ENCODE measurements at places on chromosomes 1 and 21. TPM values are rescaled to one million over a fixed set of nuclear protein-coding genes. Genes with fewer than 3 reads are reported as not detected.

DNA sequence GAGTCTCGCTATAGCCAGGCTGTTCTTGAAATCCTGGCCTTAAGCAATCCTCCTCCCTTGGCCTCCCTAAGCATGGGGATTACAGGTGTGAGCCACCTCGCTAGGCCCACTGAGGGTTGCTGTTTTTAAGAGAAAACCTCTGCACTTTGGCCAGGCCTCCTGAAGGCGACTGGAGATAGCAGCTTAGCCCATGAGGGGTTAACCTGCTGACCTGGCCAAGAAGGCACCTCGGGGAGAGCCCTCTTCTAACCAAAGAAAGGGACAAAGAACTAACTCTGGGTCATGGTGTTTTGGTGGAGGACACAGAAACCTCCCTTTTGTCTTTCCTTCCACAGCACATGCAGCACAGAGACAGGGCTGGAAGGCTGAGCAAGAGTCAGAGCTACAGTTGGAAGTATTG, 17.7 kb upstream of the KNCN start:
- no peak for DNase-seq

- peak; percentile 87 for DNase-seq
Measured at GRCh38 chr1:14923727-14924452, 229.7 kb upstream of the TMEM51 start.

GCSAML gene
- 0.18 TPM for total RNA-seq

DNA sequence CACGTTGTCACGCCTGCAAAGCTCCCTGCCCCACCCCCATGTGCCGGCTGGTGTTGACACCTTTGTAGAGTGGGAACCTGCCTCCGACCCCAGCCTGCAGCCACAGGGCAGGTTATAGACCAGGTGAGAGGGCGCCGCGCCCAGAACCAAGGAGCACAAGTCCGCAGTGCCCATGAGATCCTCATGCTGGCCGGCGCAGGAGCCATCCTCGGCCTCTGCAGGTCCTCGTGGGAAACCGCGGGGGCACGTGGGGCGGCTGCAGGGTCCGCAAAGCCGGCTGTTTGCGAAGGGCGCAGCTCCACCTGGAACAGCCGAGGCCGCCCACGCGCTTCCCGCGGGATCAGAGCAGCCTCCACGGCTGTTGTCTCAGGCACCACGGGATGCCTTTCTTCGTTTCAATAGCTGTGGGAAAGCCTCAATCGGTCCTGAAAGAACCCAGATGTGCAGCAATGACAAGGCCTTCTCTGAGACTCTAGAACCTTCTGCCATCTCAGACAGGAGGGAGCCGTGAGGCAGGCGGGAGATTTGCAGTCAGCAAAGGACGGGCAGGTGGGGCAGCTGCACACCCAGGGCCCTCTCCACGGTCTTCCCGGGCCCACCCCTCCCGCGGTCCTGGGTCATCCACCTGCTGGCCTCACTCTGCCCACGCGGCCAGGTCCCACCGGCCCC, 29.9 kb downstream of the POFUT2 start:
- no peak for DNase-seq

- no peak for DNase-seq
Measured at GRCh38 chr1:85225624-85226380, 25.0 kb upstream of the SYDE2 start.

DNA sequence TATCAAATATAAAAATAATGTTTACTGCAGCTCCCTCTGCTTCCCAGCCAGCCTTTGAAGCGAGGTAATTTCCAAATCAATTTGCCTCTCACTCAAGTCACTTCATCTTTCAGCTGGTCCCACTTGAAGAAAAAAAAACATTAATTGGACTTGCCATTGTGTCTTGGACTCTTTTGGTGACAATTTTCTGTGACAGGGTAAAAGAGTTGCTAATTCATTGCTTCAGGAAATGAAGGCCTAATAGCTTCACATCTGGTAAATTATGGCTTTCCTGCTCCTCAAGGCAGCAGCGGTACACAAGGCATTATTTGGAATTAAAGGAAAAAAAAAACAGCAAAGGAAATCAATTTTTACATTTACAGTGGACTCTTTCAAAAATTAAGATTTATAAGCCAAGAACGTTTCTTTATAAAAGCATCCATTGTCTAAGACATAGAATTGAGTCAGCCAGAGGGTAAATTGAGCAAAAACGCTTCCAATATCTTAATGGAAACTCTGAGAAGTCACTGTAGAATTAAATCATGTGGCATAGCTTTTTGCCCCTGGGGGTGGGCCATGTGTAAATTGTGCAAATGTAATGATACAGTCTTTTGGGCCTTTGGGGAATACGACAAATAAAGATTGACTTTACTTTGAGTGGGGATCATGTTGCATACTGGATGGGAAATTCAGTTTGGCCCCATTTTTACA, 102.5 kb downstream of the LYPLAL1 start:
- DNase-seq = no peak

ZNF695 gene
- total RNA-seq = not detected

FCER1A gene
- 5.2 TPM for total RNA-seq

DNA sequence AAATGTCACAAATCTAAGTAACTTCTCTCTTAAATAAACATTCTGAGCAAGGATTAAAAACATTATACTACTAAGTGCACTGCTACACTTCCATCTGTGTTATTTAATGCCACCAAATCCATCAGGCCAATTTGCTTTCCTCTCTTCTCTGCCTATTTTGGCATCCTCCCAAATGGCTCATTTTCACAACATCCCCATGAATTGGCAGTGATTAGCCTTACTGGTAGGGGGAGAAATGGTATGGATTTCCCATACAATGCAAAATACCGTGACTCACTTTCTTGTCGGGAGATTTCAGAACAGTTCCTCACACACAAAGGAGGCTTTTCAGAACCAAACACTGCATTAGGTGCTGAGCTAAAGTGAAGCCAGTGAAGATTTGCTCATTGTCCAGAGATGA, 195.7 kb downstream of the MIS18A start:
- DNase-seq = no peak

GRCh38 chr1:235834620-235835019, 32.1 kb downstream of the LYST start:
- DNase-seq = no peak

S100A7A gene
- not detected for total RNA-seq

DNA sequence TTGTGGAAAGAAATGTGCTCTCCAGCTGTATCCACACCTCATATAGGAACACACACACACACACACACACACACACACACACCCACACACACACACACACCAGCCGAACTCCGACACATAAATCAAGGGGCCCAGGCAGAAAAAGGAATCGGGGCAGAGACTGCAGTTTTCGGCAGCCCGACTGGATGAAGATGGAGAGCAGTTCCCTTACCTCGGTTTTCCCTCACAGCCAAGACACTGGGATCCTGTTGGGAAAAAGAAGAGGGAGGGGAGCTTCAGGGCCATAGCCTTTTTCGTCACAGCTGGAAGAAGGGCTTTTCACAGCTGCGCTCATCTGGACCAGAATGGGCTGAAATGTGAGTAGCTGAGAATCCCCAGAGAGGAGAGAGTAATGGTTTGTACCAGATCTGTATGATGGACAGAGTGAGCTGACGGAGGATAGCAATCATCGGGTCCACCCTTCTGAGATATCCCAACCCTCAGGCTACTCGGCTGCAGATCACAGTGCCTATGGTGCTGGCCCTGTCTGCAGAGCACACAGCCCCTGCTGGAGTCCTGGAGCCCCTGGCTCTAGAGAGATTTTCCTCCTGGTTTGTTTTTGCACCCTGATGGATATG, 37.7 kb downstream of the PIK3C2B start:
- peak; percentile 81 for DNase-seq

SLC39A1 gene
- total RNA-seq = 80.6 TPM

DNA sequence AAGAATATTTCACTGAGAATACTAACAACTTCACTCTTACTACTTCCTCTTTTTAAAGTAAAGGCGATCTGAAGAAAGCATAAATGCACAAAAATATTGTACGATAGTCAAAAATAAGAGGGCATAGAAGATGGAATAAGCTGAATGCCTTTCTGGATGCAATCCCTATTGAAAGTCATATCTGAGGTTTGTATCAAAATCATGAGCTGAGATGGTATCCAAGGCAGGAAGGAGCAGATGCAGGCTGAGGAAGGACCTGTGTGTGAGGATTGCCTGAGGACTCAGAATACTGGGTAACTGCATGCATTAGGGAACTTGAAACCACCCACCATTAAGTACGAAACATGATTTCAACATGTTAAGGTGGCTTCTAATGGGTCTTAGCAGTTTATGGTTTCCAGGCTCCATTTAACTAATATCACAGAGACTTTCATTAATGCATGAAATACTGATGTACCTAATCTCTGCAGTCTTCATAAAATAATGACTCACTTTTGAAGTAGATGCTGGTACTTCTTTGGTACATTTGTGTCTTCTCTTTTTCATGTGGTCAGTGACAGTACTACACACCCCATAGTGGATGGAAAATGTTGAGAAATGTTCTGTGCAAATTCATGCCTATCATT, 29.6 kb upstream of the RGS1 start:
- DNase-seq = no peak

GRCh38 chr1:54007613-54008012, 10.4 kb downstream of the LDLRAD1 start:
- no peak for DNase-seq

DNA sequence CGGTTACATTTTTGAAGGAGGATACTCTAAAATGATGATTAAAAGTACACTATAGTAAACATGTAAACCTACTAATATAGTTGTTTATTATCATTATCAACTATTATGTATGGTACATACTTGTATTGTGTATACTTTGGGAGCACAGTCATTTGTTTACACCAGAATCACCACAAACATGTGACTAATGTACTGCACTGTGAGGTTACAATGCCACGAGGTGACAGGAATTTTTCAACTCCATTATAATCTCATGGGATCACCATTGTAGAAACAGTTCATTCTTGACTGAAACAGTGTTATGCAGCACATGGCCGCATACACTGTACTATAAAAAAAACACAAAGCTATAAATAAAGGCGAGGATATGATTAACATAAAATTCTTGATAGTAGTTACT, 44.3 kb downstream of the GPATCH2 start:
- no peak for DNase-seq

DNA sequence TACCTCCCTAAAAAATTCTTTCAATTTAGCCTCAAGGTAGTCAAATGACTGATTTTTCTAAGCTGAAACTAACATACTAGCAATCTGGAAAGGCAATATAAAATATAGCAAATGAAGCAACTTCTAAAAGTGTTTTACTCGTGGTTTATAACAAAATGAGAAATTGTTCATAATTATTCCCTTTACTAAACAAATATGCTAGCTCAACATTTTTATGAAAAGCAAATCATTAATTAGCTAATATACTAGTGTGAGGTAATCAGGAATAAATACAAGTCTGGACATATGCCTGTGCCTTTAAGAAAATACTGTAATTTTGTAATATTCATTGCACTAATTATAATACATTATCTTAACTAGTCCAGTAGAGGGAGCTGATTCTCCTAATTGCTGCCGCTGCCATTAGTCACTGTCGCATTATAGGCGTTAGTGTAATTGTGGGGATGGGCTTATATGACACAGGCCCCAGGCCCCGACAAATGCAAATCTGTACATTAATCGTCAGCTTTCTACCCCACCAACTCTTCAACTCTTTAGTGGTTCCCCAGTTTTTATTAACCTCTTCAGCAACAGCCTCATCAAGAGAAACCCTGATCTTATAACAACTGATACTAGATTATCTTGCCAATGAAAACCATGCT, 160.9 kb downstream of the GABPA start:
- DNase-seq = no peak

GRCh38 chr1:89911191-89911991, 83.5 kb upstream of the ZNF326 start:
- DNase-seq = no peak

CACNA1S gene
- total RNA-seq = not detected

IFNAR2 gene
- 14.3 TPM for total RNA-seq

KRTAP19-3 gene
- not detected for total RNA-seq

PLEKHA6 gene
- total RNA-seq = 97.9 TPM

- DNase-seq = peak; percentile 82
Measured at GRCh38 chr1:160837558-160838205, 25.0 kb downstream of the CD244 start.

GRCh38 chr1:213291526-213291925, 240.5 kb downstream of the RPS6KC1 start:
- no peak for DNase-seq

DNA sequence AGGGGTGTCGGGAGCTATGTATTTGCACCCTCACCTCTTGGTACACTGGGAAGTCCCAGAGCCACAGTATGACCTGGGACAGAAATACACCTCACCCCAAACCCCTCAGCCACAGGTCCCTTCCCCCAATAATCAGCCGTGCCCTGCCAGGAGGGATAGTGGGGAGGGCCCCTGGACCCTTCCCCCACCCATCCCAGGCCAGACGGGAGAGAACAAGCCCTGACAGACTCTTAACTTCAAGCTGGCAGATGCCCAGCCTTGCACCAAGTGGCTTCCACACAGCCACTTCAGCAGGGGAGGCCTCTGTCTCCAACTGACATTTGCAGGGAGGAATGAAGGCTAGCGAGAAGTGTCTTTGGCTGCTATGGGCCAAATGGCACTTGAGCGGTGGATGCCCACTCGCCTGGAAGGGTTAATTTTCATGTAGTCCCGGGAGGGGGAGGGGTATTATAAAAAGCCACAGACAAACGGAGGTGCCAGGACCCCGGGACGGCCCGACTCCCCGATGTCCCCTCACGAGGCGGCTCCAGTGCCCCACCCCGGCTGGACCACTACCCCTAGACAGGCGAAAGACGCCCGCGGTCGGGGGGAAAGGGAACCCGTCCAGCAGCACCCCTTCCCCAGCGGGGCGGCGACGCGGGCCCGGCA, 495 bp downstream of the SYNC start:
- peak; percentile 60 for DNase-seq

GRCh38 chr1:244794071-244794470, 41.4 kb upstream of the COX20 start:
- DNase-seq = no peak

AZIN2 gene
- 10.4 TPM for total RNA-seq

- no peak for DNase-seq
Measured at GRCh38 chr1:180392427-180393145, 109.8 kb downstream of the ACBD6 start.

KRTAP6-2 gene
- not detected for total RNA-seq

FAM72D gene
- total RNA-seq = not detected

- no peak for DNase-seq
Measured at GRCh38 chr1:93415296-93415695, 32.6 kb upstream of the FNBP1L start.

DNA sequence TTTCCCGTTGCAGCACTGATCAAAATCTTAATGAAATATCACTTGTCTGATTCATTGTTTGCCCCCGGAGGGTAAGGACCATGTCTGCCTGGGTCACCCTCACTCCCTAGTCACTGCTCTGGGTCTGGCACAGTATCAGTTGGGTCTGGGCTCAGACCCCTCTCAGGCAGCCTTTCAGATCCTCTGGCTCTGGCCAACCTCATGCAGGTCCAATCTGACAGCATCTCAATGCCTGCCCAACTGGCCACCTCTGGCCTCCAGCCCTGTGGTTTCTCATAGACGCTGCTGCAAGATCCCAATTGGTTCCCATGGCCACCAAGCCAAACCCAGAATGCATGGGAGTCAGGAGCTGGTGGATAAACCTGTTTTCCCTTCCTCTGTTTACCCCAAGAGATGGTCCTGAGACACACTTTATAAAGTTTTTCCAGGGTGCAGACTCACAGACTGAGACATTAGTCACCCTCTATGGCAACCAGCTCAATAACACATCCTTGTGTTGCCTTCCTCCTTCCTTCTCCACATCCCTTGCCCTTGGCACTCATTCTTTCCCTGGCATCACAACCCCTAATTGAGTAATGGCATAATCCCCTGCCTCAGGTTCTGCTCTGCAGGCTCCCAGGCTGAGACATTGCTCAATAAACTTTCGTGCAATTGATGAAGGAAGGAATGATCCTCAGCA, 199.2 kb downstream of the GRIK3 start:
- DNase-seq = no peak
